A549 (cell line): ENCODE measurements at places on chromosomes 12 and 14.

GRCh38 chr12:14827043-14827442 is 13.1 kb upstream of the SMCO3 start:
- DNase-seq: no peak

DNA sequence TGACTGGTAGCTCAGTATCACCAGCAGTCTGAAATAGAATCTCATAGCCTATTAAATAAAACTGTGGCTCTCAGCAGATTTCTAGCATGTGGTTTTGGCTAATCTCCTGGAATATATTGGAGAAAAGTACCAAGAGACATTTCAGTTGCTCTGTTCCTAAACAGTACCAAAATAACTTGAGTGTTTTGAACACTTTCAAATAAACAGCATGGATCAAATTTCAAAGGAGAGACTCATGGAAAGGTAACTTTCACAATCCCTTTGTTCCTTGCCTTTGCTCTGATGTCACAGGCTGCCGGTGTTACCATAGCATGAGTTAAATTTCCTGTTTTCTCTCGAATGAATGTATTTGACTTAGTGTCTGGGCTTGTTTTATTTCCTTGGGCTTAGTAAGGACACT is 3.4 kb downstream of the ARG2 start:
- DNase-seq: no peak

- DNase-seq: no peak
Measured at GRCh38 chr14:101947577-101947903, 16.8 kb upstream of the DYNC1H1 start.

- no peak for DNase-seq
Measured at GRCh38 chr12:54967461-54967860, 17.1 kb downstream of the TESPA1 start.
